ENCODE measurements at places on chromosomes 6 and 20. TPM values are rescaled to one million over a fixed set of nuclear protein-coding genes. Genes with fewer than 3 reads are reported as not detected.

The DOK5 gene
- 17.3 TPM for total RNA-seq

The SLC22A7 gene
- not detected for total RNA-seq

The ZNF334 gene
- 5.8 TPM for total RNA-seq

DNA sequence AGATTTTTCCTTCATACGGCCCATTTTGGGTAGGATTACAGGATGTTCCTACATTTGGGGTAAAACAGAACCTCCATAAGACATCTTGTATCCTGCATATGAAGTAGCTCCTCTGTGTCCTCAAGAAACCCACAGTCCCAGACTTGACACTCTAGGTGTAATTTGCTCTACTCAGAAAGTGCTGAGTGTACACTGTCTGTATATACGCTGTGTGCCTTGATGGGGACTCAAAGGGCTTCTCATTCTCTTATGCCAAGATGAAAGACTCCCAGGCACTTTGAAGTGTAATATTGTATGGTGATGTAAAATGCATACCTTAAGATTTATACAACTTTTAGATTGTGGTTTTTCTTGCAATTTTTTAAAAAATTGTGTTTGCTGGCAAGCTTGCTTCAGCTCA is 5.2 kb downstream of the TFAP2D start:
- no peak for DNase-seq

- no peak for DNase-seq
Measured at GRCh38 chr6:25942561-25943147, 12.2 kb upstream of the SLC17A2 start.

- no peak for DNase-seq
Measured at GRCh38 chr20:46699651-46700359, 9.6 kb upstream of the SLC2A10 start.

DNA sequence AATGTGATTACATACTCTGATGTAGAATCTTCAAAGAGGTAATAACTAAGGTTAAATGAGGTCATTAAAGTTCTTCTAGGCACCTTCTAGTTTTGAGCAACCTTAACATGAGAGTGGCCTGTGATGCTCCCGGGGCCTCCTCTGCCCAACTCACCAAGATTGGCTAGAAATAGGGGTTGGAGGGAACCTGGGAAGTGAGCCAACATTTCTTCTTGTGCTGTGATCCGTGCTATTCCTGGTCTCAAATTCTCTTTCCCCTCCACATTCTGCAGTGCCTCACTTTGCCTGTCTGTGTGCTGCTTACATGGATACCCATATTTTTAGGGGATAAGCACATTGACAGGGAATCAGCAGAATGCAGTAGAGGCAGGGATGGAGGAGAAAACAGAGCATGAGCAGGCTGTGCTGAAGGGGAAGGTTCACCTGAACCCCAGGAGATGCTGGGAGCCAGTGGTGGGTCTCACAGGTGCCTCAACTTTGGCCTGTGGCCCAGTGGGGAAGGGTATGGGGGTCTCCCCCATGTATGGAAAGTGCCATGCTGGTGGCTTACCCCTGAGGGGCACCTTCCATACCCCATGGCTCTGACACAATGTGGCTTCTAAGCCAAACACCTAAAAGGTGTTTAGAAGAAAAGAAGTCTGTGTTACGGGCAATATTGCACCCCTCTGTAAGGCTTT is 164.7 kb upstream of the CHD6 start:
- no peak for DNase-seq

DNA sequence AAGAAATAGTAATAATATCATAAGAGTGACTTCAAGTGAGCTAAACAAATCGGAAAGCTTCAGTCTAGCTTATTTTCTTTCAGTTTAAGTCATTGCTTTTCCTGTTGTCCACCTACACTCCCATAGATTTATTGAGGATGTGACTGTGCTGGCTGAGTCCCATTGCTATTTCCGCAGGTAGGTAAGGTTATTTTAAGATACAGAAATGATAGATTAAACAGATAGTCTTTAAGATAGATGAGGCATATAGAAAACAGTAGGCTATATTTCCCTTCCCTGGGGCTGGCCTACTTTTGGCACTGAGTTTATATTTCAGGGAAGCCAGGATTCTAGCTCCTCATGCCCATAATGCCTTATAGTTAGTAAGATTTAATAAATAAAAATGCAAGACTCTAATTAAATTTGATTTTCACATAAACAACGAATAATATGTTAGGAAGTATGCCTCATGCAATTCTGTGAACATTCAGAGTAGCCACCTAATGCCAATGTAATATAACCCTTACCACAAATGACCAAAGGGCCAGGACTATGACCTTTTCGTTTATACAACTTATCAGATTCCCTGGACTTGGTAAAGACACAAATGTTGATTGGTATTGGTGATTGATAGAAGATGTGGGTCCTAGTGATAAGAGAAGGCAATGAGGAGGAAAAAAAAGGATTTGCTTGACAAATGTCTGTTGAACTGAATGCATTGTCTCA is 1079.3 kb downstream of the EPHA7 start:
- DNase-seq, result no peak

DNA sequence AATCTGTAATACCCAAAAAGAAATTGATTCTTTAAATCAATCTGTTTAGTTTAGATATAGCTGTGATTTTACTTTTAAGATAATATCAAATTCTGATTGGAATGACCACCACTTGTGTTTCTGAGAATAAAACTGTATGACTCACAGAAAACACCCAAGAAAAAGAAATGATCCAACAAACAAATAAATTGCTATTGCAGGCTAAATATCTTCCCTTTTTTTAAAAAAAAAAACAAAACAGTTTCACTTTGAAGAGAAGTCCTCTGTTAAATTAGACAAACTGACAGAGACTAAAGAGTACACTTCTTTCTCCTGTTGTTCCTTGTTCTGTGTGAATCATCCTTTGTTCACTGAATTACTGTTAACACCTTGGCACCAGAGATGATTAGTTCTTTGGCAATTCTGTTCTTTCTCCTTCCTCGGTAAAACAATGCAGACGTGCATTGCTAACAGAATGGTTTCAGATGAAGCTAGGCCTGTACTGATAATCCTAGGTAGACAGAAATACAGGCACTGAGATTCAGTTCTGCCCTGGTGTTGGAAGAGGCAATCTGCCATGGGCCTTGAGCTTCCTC is 895.2 kb upstream of the CITED2 start:
- DNase-seq, result no peak

DNA sequence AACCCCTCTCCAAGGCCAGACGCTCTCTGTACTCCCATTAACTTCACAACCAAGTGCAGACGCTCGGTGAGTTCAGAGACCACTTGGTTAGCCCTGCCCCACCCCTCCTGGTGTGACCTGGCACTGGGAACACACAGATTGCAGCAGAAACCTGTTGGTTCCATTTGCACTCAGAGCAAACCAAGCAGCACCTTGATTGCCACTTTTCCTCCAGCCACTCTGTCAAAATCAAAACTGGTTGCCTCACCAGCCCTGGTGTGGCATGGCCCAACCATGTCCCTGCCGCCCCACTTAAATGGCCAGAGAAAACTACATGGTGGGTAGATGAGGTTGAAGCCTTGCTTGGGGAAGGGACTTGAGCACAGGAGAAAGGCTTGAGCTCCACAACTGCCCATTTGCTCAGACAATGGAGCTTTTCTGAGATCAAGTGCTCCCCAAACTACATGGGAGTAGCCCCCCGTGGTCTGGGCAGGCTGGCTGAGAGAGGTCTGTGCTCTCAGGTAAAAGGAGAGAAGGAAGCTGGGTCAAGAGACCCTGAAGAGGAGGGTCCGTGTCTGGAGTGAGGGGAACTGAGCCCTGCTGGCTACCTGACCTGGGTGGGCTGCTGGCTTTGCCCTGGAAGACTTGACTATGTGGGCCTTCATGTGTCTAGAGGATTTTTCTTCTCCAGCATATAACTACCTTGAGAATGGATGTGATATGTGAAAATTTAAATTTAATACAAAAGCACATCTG is 43.4 kb downstream of the PLCG1 start:
- peak; percentile 28 for DNase-seq

- no peak for DNase-seq
Measured at GRCh38 chr20:49348563-49348962, 70.7 kb upstream of the ZNFX1 start.

GRCh38 chr6:23559587-23560343 is 566.2 kb upstream of the NRSN1 start:
- DNase-seq, result no peak

Data from activated naive CD4-positive, alpha-beta T cell treated with anti-CD3 and anti-CD28 coated beads, Interleukin-2, amount 50 U/mL, for 72 hours (primary cell).